COR-L47 (cell line): ENCODE measurements at places on chromosomes 3 and 15.

GRCh38 chr3:13566453-13566748 lies 17.5 kb downstream of the FBLN2 start:
- no peak for DNase-seq

DNA sequence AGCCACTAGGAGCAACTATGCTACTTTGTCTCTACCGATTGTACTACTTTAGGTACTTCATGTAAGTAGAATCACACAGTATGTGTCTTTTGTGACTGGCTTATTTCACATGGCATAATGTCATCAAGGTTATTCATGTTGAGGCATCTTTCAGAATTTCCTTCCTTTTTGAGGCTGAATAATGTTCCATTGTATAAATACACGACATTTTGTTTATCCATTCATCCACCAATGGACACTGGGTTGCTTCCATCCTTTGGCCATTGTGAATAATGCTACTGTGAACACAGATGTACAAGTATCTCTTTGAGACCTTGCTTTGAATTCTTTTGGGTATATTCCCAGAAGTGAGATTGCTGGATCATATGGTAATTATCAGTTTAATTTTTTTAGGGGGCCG lies 29.2 kb downstream of the MYO5A start:
- DNase-seq, result no peak

GRCh38 chr3:36244728-36245127 lies 135.6 kb upstream of the STAC start:
- no peak for DNase-seq

- DNase-seq, result peak; percentile 17
Observed at GRCh38 chr3:149765762-149766334, 13.6 kb upstream of the COMMD2 start.

GRCh38 chr3:34020726-34021680 lies 222.6 kb downstream of the PDCD6IP start:
- DNase-seq, result no peak

GRCh38 chr3:71684757-71685386 lies 40.3 kb downstream of the EIF4E3 start:
- peak; percentile 28 for DNase-seq

- no peak for DNase-seq
Observed at GRCh38 chr15:93017526-93017925, 71.5 kb downstream of the RGMA start.

GRCh38 chr15:73724212-73724611 lies 28.9 kb downstream of the INSYN1 start:
- no peak for DNase-seq

GRCh38 chr3:117063930-117064329 lies 354.4 kb downstream of the TUSC7 start:
- no peak for DNase-seq

GRCh38 chr15:90588427-90588826 lies 58.7 kb downstream of the CRTC3 start:
- DNase-seq, result no peak

- no peak for DNase-seq
Observed at GRCh38 chr3:11047500-11047899, 55.0 kb downstream of the SLC6A1 start.

GRCh38 chr15:71079208-71080044 lies 35.8 kb upstream of the THSD4 start:
- DNase-seq, result no peak

DNA sequence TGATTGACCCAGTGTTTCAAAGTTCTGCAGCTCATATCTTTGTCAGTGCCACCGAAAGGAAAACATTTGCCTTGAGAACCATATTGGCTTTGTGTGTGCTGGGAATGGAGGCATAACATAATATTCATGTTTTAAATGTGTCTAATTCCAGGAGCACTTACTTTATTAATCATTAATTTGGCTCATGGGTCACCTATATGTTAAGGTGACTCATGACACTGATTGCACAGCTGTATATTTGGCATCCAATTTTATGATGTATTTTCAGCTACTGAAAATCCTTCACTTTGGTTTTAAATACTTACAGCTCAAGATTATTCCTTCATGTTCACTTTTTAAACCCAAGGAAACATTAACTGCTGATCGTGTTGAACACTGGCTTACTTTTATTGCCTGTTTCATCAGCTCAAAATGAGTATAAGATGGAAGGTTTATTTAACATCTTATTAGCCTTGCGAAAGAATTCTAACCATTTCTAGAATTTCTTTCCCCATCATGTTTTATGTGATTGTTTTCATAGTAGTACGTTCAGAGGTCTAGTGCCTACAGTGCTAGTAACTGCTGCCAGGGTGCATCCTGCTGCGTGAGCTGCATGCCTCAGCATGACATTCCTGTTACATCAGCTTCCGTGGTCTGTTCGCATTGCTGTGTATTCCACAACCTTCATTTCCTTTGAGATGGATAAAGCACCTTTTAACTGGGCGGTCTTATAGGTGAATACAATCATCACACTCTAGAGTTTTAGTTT lies 63.7 kb downstream of the LRCH3 start:
- DNase-seq, result no peak

GRCh38 chr3:36166477-36166876 lies 213.8 kb upstream of the STAC start:
- no peak for DNase-seq

- DNase-seq, result no peak
Observed at GRCh38 chr3:45024542-45025255, 1.4 kb upstream of the CLEC3B start.

- no peak for DNase-seq
Observed at GRCh38 chr15:69491038-69491505, 38.5 kb downstream of the RPLP1 start.

DNA sequence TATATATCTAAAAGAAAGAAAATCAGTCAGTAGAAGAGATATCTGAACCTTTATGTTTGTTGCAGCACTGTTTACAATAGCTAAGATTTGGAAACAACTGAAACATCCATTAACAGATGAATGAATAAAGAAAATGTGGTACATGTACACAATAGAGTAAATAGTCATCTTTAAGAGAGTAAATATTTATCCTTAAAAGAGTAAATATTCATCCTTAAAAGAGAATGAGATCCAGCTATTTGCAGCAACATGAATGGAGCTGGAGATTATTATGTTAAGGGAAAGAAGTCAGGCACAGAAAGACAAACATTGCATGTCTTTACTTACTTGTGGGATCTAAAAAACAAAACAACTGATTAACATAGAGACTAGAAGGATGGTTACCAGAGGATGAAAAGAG lies 197.0 kb upstream of the CBLB start:
- no peak for DNase-seq

DNA sequence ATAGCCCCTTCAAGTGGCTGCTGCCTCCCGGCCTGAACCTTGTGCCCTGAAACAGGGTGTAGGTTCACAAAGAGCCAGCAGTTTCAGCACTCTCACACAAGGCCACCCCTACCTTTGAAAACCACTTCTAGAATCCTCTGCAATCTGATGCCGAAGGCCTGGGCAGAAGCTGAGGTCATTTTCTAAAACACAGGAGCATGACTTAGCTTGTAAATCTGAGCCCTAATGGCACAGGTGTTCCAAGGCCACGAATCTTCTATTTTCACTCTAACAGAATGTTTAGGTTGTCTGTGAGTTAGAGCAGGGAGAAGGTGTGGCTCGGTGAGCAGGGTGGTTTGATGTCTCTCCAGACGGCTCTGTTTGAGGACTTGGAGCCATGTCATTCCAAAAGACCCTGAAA lies 62.3 kb downstream of the SYNM start:
- no peak for DNase-seq

- DNase-seq, result no peak
Observed at GRCh38 chr3:39187372-39188155, 4.8 kb downstream of the XIRP1 start.
